Endothelial cell of umbilical vein (primary cell): ENCODE measurements at places on chromosomes 1 and 21. TPM values are rescaled to one million over a fixed set of nuclear protein-coding genes. Genes with fewer than 3 reads are reported as not detected.

DNA sequence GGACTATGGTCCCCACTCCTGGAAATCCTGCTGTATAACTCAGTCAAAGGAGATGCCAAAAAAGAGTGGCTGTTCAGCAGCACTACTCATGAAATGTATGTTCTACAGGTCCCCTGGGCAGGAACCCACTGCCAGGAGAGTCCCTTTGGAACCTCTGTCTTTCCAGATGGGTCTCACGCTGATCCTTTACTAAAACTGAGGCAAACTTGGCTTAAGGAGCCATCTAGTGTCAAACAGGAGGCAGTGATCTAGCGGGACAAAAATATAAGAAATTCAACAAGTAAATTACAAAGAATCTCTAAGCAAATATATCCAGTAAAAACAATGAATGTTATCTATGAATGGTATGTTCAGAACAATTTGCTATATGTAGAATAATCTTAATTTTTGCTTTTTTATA is 80.5 kb upstream of the PRMT6 start:
- no peak for DNase-seq

DNA sequence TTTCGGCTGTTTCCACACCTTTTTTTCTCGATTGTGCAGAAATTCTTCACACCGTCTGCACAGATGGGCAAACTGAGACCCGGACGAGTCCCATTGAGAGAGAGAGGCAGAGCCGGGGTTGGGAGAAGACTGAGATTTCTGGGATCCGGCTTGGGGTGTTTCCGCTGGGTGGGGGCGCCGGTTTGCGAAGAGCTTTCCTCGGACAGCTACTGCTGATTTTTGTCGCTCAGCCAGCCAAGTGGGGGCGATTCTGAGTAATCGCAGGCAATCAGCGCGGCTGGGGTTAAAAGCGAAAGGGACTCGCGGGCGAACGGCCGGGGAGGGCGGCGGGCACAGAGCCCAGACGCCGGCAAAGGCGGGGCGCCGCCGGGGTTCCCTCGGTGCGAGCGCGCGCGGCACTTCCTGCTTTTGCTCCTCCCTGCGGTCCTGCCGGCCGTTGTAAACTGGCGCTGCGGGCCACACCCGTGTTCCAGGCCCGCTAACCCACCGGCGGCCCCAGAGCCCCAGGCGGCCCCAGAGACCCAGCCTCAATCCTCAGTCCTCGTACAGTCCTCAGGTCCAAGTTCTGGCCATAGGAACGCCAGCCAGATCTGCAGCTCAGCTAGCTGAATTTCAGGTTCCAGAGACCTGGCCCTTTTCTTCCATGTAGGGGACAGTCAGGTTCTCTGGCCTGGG is 32.4 kb upstream of the JUN start:
- DNase-seq: peak; percentile 91

Gene IGSF9
- 0.15 and 0.16 TPM in 2 replicates for total RNA-seq

DNA sequence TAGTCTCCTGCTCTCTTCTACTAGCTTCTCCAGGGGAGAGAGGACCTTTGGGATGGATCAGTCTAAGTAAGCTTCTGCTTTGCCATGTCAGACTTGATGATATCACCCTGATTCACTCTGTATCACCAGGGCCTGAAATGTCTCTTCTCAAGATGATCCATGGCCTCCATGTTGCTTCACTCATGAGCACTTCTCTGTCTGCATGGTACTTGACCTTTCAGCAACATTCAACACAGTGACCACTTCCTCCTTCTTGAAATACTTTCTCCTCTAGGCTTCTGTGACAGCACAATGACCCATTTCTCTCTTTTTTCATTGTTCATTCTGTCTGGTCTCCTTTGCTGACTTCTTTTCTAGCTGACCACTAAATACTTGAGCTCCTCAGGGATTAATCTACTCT is 35.3 kb upstream of the NGF start:
- DNase-seq: no peak

DNA sequence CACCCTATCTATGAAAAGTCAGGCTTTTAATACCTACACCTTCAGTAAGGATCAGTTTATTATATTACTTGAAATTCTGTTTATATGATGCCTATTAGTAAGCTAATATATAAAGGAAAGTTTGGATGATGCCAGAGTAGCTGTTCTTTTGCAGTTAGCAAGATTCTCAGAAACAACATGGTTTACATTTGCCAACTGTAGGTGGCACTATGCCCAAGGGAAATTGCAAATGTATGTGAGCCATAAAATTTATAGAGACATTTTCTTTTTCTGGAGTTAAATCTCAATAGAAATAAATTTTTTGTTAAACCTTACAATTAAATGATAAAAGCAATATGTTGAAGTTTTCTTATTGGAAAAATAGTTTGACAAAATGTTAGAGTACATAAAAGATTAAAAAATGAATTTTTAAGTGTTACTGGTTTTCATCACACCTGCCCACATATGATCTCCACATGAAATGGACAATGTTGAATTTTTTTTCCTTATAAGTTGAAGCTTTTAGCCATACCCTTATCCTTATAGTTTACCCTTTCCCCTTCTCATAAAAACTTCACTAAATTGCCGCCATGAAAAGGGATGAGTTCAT is 32.1 kb upstream of the EPHX4 start:
- peak; percentile 59 for DNase-seq

DNA sequence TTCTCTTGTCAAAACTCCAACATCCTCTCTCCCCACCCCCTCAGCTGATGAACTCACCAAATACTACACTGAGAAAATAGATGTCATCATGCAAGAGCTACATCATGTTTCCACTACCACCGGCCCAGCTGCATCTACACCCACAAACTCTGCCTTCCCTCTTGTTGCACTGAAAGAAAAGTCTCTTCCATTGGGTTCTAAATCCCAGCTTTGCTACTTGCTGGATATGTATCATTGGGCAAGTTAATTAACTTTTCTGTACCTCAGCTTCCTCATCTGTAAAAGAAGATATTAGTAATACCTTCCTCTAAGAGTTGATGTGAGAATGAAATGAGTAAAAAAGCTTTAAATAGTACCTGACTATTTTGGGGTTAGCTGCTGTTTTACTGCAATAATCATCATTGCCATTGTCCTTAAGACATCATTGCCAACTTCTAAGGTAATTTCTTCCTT is 108.6 kb downstream of the OLFML2B start:
- no peak for DNase-seq

Gene SLAMF8
- total RNA-seq: not detected in 2 replicates

- no peak for DNase-seq
Measured at GRCh38 chr21:46142582-46143473, 12.6 kb downstream of the FTCD start.

GRCh38 chr1:211334986-211335385 is 8.4 kb downstream of the TRAF5 start:
- DNase-seq: no peak
